Activated CD8-positive, alpha-beta memory T cell treated with anti-CD3 and anti-CD28 coated beads, Interleukin-2, amount 10 ng/mL, durations not matched to agents 7 days and 5 days (primary cell): ENCODE measurements at places on chromosomes 3 and 15.

DNA sequence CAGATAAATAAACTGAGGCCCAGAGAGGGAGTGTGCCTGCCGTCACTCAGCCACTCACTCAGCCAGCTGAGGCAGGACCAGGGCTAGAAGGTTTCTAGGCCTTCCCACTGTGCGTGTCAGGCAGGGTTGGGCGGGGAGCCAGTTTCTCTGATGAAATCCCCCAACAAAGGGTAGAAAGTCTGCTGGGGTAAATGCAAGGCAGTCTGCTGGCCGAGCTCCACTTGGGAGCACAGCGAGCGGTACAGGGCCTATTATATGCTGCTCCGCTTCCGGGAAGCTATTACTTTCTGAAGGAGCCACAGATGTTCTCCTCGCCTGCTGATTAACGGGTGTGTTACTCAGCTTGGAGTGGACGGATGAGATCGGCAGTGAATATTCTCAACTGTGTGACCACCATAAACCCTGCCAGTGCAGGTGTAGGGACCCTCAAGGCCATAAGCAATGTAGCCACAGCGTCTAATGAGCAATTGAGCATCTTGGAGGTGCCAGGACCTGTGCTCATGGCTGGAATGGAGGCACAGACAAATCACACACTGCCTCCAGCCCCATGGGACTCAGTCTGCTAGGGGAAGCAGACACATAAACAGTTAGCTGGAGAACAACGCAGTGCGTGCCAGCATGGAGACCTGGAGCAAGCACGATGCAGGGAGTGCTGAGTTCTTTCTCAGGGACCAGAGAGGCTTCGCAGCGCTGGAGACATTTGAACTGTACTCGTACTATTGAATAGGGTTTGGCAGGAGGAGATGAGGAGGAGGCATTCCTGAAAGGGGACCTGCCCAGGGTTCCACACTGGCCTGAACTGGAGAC, 42.1 kb downstream of the CORO2B start:
- H3K36me3 ChIP-seq, result no peaks in the 10 kb centered on the region
- H3K27me3 ChIP-seq, result peaks cover 27% of the 10 kb centered on the region
- H3K4me1 ChIP-seq, result no peaks in the 10 kb centered on the region
- H3K27ac ChIP-seq, result no peak overlapping the region

GRCh38 chr15:50767332-50767861, 1.9 kb upstream of the SPPL2A start:
- no peaks in the 10 kb centered on the region for H3K27me3 ChIP-seq
- no peak overlapping the region for H3K4me3 ChIP-seq
- peak overlapping the region; percentile 13 for H3K27ac ChIP-seq
- peaks cover 12% of the 10 kb centered on the region for H3K36me3 ChIP-seq

- H3K27me3 ChIP-seq, result no peaks in the 10 kb centered on the region
- no peak overlapping the region for H3K4me3 ChIP-seq
- no peak overlapping the region for H3K27ac ChIP-seq
- peaks cover 2% of the 10 kb centered on the region for H3K4me1 ChIP-seq
These were observed 21.5 kb downstream of the CYFIP1 start for GRCh38 chr15:22958487-22959280.

GRCh38 chr15:83207660-83208366, at the start of gene HDGFL3:
Gene HDGFL3, minus strand, starts transcription at chr15:83207823. Its CDS starts 409 bp downstream, at chr15:83207414.
- peak; percentile 48 for DNase-seq
- peaks cover 40% of the 10 kb centered on the region for H3K27me3 ChIP-seq
- peaks cover 11% of the 10 kb centered on the region for H3K4me1 ChIP-seq
- H3K27ac ChIP-seq, result peak within 1 kb of the TSS; percentile 5
- peak within 1 kb of the TSS; percentile 83 for H3K4me3 ChIP-seq
- peaks cover 3% of the 10 kb centered on the region for H3K36me3 ChIP-seq

- peaks cover 12% of the 10 kb centered on the region for H3K27me3 ChIP-seq
- DNase-seq, result no peak
- no peaks in the 10 kb centered on the region for H3K4me1 ChIP-seq
- no peaks in the 10 kb centered on the region for H3K36me3 ChIP-seq
These were observed 236.1 kb downstream of the RORA start for GRCh38 chr15:60993008-60993407.

GRCh38 chr15:85718271-85718971, 76.3 kb downstream of the KLHL25 start:
- no peaks in the 10 kb centered on the region for H3K27me3 ChIP-seq
- no peak overlapping the region for H3K27ac ChIP-seq
- H3K36me3 ChIP-seq, result peaks cover 82% of the 10 kb centered on the region
- no peak for DNase-seq

DNA sequence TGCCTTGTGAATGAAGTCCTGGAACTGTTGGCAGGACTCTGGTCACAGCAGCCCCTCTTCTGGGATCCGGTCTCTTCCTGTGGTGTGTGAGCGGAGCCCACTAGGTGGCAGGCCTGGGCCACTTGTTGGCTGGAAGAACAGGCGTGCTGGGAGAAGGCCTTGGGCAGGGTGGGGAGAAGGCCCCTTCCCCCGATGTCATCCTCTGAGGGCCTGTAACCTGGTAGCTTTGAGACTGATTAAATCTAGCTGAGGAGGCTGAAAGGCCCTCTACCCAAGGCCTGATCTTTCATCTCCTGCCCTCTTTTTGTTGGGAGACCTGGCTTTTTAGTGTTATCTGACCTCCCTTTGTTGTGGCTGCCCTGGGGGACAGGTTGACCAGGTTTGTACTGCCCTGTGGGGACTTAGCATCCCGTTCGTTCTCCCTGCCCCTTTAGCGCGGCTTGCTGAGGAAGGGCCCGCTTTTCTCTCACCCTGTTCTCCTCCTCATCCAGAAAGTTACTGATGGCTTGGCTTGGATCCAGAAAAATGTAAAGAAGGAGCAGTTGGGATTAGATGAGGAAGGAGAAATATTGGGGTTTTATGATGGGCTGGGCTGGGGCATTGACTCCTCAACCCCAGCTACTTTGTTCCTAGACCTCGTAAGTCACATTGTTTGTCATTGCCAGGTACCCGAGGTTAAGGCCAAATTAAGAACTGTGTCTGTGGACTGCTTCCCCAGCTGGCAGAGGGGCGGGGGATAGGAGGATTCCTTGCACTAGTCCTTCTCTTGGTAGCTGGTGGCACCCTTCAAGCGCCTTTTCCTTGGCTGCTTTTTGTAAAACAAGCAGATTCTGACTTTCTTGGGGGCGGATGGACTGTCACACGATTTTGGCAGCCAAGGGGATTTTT, 48.5 kb downstream of the CHCHD6 start:
- no peaks in the 10 kb centered on the region for H3K36me3 ChIP-seq
- H3K27ac ChIP-seq, result no peak overlapping the region
- no peaks in the 10 kb centered on the region for H3K27me3 ChIP-seq
- peaks cover 4% of the 10 kb centered on the region for H3K4me1 ChIP-seq

GRCh38 chr3:69737392-69737791, 1.9 kb upstream of the MITF start:
- H3K4me3 ChIP-seq, result no peak overlapping the region
- H3K4me1 ChIP-seq, result peaks cover 3% of the 10 kb centered on the region
- peaks cover 52% of the 10 kb centered on the region for H3K27me3 ChIP-seq
- no peak overlapping the region for H3K27ac ChIP-seq
- peaks cover 2% of the 10 kb centered on the region for H3K36me3 ChIP-seq

DNA sequence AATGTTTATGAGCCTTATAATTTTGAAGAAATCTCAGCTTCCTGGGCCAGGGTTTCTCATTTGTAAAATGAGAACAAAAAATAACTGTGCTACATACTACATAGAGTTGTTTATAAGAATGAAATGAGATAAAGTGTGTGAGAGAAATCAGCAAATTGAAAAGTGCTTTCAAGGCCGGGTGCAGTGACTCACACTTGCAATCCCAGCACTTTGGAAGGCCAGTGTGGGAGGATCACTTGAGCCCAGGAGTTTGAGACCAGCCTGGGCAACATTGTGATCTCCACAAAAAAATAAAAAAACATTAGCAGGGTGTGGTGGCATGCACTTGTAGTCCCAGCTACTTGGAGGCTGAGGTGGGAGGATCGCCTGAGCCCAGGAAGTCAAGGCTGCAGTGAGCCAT, 22.4 kb downstream of the FOXB1 start:
- peaks cover 2% of the 10 kb centered on the region for H3K36me3 ChIP-seq
- no peak overlapping the region for H3K4me3 ChIP-seq
- DNase-seq, result no peak
- peaks cover 2% of the 10 kb centered on the region for H3K27me3 ChIP-seq
- no peak overlapping the region for H3K27ac ChIP-seq

- H3K27ac ChIP-seq, result no peak overlapping the region
- H3K27me3 ChIP-seq, result peaks cover 7% of the 10 kb centered on the region
- H3K4me3 ChIP-seq, result no peak overlapping the region
- DNase-seq, result no peak
- H3K36me3 ChIP-seq, result no peaks in the 10 kb centered on the region
These were observed 41.9 kb downstream of the PLCH1 start for GRCh38 chr3:155702745-155703591.

GRCh38 chr3:14425581-14426304, 23.3 kb downstream of the SLC6A6 start:
- peak overlapping the region; percentile 57 for H3K4me3 ChIP-seq
- H3K4me1 ChIP-seq, result peaks cover 89% of the 10 kb centered on the region
- H3K27me3 ChIP-seq, result no peaks in the 10 kb centered on the region
- peak; percentile 88 for DNase-seq
- H3K36me3 ChIP-seq, result no peaks in the 10 kb centered on the region

GRCh38 chr3:132803889-132804288, 81.7 kb upstream of the NPHP3 start:
- no peaks in the 10 kb centered on the region for H3K36me3 ChIP-seq
- H3K27me3 ChIP-seq, result no peaks in the 10 kb centered on the region
- no peak overlapping the region for H3K27ac ChIP-seq
- DNase-seq, result no peak

GRCh38 chr3:124999897-125000435, 55.8 kb downstream of the HEG1 start:
- no peak overlapping the region for H3K27ac ChIP-seq
- no peak for DNase-seq
- no peak overlapping the region for H3K4me3 ChIP-seq
- peaks cover 13% of the 10 kb centered on the region for H3K4me1 ChIP-seq
- H3K36me3 ChIP-seq, result peaks cover 45% of the 10 kb centered on the region

DNA sequence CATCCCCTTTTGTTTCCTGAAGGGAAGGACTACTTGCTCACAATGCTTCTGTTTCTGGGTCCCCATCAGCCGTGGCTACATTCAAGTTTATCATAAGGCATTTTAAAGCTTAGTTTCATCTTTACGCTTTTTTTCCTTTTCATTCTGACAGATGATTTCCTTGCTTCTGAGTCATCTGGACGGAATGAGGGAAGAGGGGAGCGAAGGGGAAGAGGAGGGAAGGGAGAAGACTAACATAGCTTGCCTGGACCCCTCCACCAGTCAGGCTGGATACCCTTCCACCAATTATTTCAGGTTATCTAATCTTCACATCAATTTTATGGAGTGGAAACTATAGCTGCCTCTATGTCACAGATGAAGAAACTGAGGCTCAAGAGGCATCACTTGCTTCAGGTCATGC, 27.6 kb downstream of the FAM3D start:
- no peaks in the 10 kb centered on the region for H3K4me1 ChIP-seq
- no peak for DNase-seq
- no peak overlapping the region for H3K4me3 ChIP-seq
- no peak overlapping the region for H3K27ac ChIP-seq

GRCh38 chr15:70715840-70716485, 47.4 kb downstream of the UACA start:
- H3K4me1 ChIP-seq, result peaks cover 5% of the 10 kb centered on the region
- no peak overlapping the region for H3K4me3 ChIP-seq
- no peak overlapping the region for H3K27ac ChIP-seq
- DNase-seq, result no peak
- H3K27me3 ChIP-seq, result peaks cover 13% of the 10 kb centered on the region

- peak overlapping the region; percentile 48 for H3K4me3 ChIP-seq
- no peaks in the 10 kb centered on the region for H3K27me3 ChIP-seq
- peaks cover 12% of the 10 kb centered on the region for H3K4me1 ChIP-seq
- no peak overlapping the region for H3K27ac ChIP-seq
- peak; percentile 70 for DNase-seq
- H3K36me3 ChIP-seq, result peaks cover 2% of the 10 kb centered on the region
These were observed 16.7 kb upstream of the WNT7A start for GRCh38 chr3:13896473-13897154.

DNA sequence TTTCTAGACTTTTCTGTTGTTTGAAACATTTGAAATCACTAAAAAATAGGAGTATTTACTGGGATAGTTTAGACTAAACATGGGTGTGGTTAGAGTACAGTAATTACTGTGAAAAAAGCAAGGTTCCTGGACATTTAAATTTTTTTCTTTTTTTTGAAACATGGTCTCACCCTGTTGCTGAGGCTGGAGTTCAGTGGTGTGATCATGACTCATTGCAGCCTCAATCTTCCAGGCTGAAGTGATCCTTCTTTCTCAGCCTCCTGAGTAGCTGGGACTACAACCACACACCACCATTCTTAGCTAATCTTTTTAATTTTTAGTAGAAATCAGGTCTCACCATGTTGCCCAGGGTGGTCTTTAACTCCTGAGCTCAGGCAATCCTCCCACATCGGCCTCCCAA, 20.4 kb upstream of the CELF6 start:
- no peak overlapping the region for H3K27ac ChIP-seq
- H3K36me3 ChIP-seq, result peaks cover 6% of the 10 kb centered on the region
- no peaks in the 10 kb centered on the region for H3K4me1 ChIP-seq
- no peaks in the 10 kb centered on the region for H3K27me3 ChIP-seq
- H3K4me3 ChIP-seq, result no peak overlapping the region
- no peak for DNase-seq

DNA sequence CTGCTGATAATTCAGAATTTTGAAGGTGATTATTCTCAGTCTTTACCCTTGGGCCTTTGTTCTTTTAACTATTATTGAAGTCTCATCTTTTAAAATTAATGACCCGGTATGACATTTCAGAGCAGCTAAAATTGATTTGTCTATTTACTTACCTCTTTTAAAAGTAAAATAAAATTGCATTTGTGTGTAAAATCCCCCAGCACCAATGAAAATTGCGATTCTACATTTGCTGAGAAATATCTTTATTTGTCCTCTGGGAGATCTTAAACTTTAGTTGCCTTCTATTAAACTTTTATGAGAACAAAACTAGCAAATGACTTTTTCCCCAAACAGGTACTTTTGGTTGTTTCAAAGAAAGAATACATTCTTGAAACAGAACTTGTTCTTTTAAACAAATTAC, 7.5 kb upstream of the IL5RA start:
- H3K27me3 ChIP-seq, result peaks cover 3% of the 10 kb centered on the region
- no peak overlapping the region for H3K4me3 ChIP-seq
- no peak overlapping the region for H3K27ac ChIP-seq
- no peaks in the 10 kb centered on the region for H3K36me3 ChIP-seq

- H3K36me3 ChIP-seq, result no peaks in the 10 kb centered on the region
- no peak for DNase-seq
- peaks cover 4% of the 10 kb centered on the region for H3K4me1 ChIP-seq
- no peak overlapping the region for H3K4me3 ChIP-seq
These were observed 36.2 kb downstream of the FAM174B start for GRCh38 chr15:92619145-92620101.

- no peak overlapping the region for H3K4me3 ChIP-seq
- H3K36me3 ChIP-seq, result peaks cover 64% of the 10 kb centered on the region
- no peaks in the 10 kb centered on the region for H3K27me3 ChIP-seq
- H3K4me1 ChIP-seq, result no peaks in the 10 kb centered on the region
These were observed 67.7 kb downstream of the VPS13C start for GRCh38 chr15:61992518-61992917.

- H3K27me3 ChIP-seq, result peaks cover 9% of the 10 kb centered on the region
- no peak overlapping the region for H3K4me3 ChIP-seq
- peaks cover 19% of the 10 kb centered on the region for H3K4me1 ChIP-seq
- DNase-seq, result peak; percentile 83
- H3K36me3 ChIP-seq, result peaks cover 1% of the 10 kb centered on the region
These were observed 95.7 kb downstream of the CPN2 start for GRCh38 chr3:194255252-194256039.
